Activated T-cell treated with anti-CD3 and anti-CD28 coated beads, Interleukin-2, amount 50 U/mL, for 48 hours (primary cell): ENCODE measurements at places on chromosomes 7 and 10.

GRCh38 chr7:25359471-25360059 is 131.3 kb upstream of the NPVF start:
- no peak for DNase-seq

DNA sequence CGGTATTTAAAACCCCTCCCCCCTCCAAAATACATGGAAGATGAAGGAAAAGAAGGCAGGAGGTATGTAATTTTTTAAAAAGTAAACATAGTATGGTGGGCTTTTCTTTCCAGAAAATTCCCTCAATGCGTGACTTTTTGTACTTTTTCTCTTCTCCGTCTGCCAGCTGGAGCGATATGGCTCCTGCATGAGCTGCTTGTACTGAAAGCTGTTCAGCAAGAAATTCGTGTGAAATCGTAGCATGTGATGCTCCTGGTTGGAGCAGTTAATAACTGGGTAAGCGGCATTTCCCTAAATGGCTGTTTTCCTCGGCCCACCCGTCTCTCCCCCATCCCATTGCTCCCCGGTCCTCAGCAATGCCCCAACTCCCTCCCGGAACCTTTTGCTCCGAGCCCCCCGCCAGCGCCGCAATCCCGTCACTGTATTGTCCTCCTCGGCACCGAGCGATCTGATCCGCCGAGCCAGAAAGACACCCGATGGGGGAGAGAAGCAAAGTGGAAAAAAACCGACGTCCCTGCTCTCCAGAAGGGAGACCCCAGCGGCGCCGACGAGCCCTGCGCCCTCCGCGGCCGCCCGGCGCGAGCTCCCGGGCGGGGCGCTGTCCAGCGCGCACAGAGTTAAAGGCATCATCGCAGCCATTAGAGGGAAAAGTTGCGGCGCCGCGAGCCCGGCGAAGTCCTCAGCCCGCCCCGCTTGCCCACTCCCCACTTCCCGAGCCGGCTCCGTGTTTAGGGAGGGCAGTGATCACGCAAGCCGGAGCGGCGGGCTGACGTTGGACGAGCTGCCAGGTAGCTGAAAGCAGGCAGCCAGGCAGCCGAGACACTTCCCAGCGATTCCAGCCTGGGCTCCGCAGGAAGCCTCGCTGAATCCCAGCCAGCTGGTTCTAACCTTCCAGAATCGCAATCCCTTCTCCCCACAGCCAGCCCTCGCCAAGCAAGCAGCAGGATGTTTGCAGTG is at the start of gene VSTM2A:
Gene VSTM2A, plus strand, starts transcription at position 707 of the 957 bp plus-strand sequence. CDS start 356 bp downstream, outside the sequence.
- no peak for DNase-seq

- DNase-seq: no peak
These were observed 83.0 kb upstream of the SEC61G start for GRCh38 chr7:54841772-54842697.

GRCh38 chr10:23095404-23095965 is at the start of gene MSRB2:
Gene MSRB2, plus strand, starts transcription at chr10:23095579. Its CDS starts 30 bp downstream, at chr10:23095609.
- peak; percentile 77 for DNase-seq

GRCh38 chr7:23462846-23463245 is 7.4 kb downstream of the IGF2BP3 start:
- no peak for DNase-seq

- no peak for DNase-seq
These were observed 59.0 kb downstream of the ST7 start for GRCh38 chr7:117012284-117012683.
